Breast epithelium (tissue), 4 donors: ENCODE measurements at places on chromosomes 4 and X.
A peak's percentile ranks its signal among the peaks of the same experiment; 100 is the strongest.

GRCh38 chr4:155911905-155912304 lies 8.4 kb downstream of the TDO2 start:
- DNase-seq = no peak

DNA sequence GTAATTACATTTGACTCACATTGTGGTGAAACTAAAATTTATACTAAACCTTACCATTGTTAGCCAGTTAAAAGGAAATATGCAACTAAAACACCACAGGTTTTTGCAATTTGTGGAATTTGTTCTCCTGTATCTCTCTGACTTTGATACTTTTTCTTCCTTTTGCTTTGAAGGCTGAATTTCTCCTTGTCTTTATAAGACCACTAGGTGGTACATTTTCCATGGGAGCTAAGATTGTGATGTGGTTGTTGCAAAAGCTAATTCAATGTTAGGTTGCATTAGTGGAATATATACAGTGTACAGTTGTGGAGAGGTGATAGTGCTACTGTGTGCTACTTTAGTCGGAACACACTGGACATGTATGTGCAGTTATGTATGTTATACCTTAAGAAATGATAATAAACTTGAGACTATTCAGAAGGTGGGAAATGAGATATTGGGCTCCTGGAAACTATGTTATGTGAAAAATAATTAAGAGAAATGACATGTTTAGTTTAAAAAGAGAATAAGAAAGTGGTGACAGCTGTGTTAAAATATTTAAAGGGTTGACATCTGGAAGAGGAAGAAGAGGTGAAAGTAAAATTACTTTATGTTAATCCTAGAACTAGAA lies 70.3 kb downstream of the ARL9 start:
- no peak for DNase-seq

- no peak for DNase-seq
These were observed 276.0 kb downstream of the HS3ST1 start for GRCh38 chr4:11152684-11153083.

DNA sequence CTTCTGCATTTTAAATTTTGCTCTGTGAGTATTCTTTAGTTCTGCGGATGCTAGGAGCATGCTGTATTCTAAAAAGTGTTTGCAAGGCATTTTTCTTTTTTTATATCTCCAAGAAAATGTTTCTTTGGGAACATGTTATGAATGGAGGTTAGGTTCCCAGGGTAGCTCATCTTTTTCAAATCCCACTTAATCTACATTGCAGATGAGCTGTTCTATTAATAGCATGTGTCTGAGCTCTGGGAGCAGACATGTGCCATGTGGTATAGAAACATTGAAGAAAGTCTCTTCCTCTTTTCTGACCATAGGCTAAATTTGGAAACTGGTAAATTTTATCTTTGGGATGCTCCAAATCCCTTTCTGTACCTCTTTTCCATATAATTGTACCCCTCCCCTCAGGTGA lies 23.2 kb downstream of the DIAPH2 start:
- DNase-seq = no peak

GRCh38 chr4:5809216-5809776 lies 83.6 kb downstream of the CRMP1 start:
- no peak for DNase-seq

- DNase-seq = no peak
These were observed 172.8 kb downstream of the SMIM20 start for GRCh38 chr4:26086621-26087441.

DNA sequence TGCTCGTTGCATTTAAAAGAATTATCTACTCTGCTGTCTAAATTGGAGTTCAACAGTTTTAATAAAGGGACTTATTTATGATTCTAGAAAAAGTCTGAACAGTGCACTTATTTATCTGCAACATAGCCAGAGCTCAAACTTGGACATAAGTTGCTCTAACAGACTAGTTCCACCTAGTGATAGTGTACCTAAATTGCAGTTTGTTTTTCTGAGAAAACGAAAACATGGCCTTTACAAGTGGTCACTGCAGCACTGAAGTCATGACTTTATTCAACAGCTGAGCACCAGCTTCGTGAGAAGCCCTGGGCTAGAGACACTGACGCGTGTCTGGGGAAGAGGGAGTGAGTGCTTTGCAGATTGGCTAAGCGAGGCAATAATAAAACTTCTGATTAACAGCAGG lies 77.3 kb upstream of the IGSF1 start:
- no peak for DNase-seq

DNA sequence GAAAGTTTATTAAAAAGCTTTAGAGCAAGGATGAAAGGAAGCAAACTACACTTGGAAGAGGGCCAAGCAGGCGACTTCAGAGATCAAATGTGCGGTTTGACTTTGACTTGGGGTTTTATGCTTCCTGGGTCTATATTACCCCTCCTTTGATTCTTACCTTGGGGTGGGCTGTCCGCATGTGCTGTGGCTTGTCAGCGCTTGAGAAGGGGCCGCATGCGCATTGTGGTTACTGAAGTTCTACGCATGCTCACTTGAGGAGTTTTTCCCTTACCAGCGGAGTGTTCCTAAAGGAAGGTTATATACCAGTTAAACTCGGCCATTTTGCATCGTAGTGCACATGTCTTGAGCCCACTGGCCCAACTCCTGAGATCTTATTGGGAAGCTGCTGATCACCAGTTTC lies 9.9 kb downstream of the ZNF157 start:
- DNase-seq = peak; percentile 39

DNA sequence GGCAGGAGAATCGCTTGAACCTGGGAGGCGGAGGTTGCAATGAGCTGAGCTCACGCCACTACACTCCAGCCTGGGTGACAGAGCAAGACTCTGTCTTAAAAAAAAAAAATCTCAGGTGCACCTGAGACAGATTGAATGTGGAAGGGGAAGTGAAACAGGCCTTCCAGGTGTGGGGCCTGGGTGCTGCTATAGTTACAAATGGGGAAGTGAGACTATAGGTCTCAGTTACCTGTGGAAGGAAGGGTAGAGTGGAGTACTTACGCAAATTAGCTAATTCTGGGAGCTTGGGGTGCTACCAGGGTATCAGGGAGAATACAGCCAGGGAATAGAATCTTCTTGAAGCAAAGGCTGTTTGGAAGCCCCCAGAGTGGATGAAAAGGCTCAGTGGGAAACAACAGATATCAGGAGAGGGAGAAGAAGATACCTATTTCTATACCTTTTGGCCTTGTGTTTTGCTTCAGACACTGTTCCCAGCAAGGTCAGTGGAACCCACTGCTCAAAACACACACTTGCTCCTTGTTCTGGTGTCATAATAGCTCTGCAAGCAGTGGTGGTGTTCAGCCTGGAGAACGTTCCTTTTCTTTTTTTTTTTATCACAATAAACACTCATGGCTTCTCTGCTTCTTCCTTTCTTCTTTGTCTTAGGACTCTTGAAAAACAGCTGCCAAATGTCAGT lies 7.0 kb downstream of the CD38 start:
- no peak for DNase-seq

- no peak for DNase-seq
These were observed 266.1 kb downstream of the GRIA3 start for GRCh38 chrX:123450222-123450621.

DNA sequence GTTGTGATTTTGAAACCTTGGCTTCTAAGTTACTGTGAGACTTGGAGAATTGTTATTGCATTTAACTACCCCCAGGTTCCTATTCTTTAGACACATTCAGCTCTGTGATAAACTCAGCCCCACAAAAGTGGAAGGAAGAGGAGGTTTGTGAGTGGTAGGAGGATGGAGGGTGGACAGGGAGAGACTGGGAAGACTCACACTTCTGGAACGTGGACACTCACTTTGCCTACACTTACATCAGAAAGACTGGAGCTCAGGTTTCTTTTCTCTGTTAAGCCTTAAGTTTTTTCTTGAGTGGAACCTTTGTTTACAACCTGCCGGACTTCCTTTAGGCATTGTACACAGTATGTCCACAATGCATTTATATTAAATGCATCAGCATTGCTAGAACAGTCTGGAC lies 99.0 kb downstream of the AREG start:
- no peak for DNase-seq

DNA sequence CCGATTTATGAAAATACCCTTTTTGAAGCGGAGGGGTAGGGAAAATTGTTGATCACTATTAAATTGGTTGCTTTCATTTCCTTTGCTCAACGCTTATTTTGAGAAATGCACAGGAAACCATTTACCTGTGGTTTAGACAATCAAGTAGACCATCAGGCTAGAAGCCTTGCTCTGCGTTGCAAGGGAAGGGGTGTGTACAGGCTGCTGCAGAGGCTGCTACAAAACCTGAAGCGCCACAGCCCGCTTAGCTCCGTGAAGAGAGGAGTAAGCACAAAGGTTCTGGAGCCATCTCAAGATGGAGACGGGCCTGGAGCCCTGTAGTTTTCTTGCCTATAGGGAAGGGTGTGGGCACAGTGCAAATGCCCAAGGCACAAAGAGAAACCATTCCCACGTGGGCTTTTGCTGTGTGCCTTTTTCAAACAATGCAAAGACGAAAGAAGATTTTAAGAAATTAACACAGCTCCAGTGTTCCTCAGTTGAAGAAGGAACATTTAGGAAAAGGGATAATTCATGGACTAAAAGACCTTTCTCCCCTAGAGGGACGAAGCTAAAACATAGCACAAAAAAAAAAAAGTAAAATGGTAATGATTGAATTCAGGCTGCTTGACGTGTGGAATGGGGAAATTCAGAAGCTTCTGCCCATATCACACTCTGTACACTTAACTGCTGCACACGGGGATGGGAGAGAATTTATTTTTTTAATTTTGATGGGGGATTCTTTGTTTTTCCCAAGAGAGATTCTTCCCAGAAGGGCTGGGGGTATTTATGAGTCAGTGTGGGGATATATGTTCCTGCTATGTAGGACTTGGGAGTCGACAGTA lies 3.5 kb downstream of the TMSB4X start:
- no peak for DNase-seq

- DNase-seq = no peak
These were observed 59.8 kb downstream of the AGTR2 start for GRCh38 chrX:116230130-116230898.

- no peak for DNase-seq
These were observed 81.8 kb downstream of the MID1IP1 start for GRCh38 chrX:38882894-38883626.

DNA sequence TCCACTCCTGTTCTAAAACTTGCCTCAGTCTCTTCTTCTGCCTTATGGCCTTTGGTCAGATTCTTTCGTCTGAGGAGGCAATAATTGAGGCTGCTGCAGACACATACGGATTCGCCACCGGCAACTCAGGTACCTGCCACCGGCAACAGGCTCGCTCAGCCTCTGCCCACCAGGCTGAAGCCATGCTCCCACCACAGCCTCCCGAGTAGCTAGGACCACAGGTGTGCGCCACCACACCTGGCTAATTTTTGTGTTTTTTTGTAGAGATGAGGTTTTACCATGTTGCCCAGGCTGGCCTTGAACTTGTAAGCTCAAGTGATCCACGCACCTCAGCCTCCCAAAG lies 26.6 kb downstream of the TNIP2 start:
- no peak for DNase-seq

GRCh38 chrX:103149652-103150051 lies 56.7 kb upstream of the NXF3 start:
- no peak for DNase-seq

DNA sequence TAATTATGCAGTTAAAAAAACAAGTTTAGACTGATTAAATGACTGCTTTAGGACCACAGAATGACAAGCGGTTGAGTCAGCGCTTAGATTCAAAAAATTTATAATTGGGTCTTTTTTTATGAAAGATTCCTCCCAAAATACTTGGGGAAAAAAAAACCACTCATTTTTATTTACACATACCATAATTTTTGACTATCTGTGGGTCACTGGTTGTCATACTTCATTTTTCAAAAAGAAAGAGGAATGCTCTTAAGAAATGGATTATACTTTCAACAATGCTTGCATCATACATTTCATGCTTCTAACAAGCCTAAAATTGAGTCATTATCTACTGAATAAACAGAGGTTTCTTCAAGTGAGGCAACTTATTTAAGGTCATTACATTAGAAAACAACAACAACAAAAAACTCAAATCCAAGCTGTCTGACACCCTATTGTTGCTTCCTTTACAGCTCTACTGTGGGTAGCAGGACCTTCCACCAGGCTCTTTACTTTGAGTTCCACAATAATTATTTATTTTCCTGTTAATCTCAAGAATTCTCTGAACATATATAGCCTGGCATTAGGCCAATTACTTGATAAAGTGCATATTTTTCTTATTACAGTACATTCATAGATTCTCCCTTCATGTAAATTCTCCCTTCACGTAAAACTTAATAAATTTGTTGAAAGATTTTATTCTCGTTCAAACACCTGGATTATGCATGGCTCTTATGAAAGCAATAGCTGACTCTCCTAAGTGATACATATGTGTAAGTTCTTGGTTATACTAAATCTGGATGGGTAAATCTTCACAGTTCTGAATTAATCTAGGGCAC lies 445.5 kb downstream of the PCDH10 start:
- DNase-seq = no peak

DNA sequence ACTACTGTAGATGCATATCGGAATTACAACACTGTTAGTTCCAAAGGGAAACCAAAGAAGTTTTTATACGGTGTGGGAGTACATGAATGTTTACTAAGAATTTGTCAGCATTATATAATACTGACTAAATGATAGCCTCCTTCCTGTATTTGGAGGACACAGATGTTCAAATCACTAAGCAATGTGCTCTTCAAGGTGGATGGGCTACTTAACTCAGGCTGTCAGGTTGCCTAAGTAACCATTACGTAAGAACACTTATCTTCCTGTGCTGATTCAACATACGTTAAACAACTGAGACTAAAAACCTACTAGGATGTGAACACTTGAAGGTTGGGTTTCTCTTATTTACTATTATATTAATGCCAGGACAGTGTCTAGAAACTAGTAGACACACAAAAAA lies 81.9 kb upstream of the HPGD start:
- DNase-seq = no peak

- DNase-seq = no peak
These were observed 16.1 kb upstream of the WAS start for GRCh38 chrX:48667509-48667908.

GRCh38 chrX:69068301-69069085 lies 96.8 kb downstream of the PJA1 start:
- no peak for DNase-seq

DNA sequence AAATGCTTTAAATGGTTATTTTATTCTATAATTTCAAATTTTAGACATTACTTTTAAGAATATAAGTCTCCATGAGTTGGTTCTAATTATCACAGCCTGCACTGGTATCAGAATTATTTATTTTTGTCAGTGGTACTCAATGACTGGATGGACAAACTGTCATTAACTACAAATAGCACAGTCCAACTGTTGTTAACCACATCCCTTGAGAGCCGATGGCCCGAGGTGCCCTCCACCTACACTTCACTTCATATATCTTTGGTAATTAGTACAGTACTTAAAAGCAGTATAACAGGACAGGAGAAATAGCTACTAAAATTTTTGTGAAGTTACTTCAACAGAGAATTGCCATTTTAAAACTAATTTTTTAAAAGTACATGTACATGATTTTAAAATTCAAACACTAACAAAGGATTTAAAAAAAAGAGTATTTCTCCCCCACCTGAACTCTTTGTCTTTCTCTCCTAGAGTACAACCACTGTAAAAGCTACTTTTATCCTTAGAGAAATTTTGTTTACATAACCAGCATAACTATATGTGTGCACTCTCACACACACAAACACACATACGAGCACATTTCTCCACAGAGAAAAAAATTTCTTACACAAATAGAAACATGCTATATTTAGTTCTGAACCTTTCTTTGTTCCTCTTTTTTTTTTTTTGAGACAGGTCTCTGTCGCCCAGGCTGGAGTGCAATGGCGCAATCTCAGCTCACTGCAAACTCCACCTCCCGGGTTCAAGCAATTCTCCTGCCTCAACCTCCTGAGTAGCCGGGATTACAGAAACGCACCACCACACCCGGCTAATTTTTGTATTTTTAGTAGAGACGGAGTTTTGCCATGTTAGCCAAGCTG lies 6.5 kb downstream of the TIFA start:
- no peak for DNase-seq
